Stimulated activated CD8-positive, alpha-beta memory T cell treated with anti-CD3 and anti-CD28 coated beads, Interleukin-4, amount 100 ng/mL, for 1 hour (primary cell): ENCODE measurements at places on chromosomes 16 and 17.

- DNase-seq: no peak
These were observed 38.1 kb downstream of the ZDHHC7 start for GRCh38 chr16:84973236-84973635.

DNA sequence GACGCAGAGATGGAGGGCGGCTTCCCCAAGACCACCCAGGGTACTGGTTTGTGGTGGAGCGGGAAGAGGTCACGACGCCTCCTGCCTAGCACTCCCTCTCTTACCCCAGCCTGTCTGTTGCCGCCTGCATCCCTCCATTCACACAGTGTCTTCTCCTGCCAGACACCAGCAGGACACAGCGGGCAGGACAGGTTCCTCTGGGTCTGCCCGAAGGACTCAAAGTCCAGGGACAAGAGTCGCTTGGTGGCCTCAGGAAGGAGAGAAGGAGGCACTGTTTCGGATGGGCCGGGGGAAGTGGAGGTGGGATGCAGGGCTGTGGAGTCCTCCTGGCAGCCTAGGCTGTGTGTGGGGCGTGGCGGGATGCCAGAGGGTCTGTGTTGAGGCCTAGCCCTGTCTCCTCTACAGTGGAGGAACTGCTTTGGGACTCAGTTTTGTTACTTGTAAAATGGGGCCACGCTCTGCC lies 19.6 kb upstream of the TNS4 start:
- no peak for DNase-seq

DNA sequence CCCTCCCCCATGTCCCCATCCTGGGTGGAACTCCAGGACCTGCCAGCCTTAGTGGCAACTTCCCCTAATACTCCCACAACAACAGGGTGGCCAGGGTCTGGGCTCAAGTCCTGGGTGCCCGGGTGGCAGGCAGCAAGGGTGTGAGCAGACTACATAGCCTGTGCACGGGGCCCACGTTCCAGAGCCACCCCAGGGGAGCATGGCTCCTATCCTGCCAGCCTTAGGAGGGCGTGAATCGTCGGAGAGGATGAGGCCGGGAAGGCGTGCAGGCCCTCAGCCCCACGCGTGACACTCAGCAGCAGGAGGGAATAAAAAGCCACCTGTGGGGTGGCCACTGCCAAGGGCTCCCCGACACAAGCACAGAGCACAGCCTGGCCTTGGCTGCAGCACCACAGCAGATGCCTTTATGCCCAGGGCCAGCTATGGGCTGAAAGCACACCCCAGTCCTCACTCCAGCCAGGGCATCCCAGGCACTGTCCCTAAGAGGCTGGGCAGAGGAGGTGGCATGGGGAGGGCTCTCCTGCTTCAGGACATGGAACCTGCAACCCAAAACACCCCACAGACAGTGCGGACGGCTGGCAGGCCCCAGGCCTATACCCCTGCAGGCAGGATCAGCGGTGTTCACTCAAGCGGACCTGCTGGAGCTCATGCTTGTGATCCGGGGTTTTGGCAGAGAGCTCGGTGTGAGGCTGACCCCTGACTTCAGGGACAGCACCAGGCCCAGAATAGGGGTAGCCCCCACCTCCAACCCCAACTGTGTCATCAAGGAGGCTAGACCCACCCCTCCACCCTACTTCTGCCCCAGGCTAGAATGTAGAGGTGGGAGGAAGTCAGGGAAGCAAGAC lies 2.7 kb downstream of the BCAR1 start:
- DNase-seq: no peak

DNA sequence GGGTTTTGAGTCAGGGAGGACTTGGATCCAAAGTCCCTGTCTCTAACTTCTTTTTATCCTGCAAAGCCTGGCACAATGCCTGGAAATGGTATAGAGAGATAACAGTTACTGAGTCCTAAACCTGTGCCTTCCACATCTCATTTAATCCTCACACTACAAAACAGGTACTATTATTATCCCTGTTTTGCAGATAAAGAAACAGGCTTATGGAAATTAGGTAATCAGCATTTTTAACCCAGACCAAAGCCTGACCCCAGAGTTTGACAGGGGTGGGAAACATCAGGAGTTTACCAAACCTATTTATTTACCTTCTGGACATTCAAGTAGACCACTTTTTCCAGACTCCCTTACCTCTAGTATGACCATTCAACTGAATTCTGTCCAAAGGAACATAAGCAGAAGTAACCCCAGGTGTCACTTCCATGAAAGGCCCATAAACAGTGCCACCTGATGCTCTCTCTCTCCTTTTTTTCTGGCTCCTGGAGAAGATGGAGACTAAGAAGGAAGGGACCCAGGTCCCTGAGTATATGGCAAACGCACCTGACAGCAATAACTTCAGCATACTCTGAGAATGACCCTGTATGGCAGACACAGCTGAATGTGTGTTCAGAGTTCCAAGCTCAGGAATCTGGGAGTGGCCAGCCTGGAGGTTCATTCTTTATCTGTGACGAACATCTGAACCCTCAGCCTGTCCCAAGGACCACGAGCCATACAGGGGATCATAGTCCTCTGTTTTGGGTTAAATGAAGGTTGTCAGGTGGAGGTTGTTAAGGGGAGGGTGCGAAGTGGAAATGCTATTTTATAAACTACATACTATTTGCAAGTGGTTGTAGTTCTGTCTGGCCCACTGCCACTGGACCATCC lies 62.7 kb downstream of the HLF start:
- DNase-seq: no peak

DNA sequence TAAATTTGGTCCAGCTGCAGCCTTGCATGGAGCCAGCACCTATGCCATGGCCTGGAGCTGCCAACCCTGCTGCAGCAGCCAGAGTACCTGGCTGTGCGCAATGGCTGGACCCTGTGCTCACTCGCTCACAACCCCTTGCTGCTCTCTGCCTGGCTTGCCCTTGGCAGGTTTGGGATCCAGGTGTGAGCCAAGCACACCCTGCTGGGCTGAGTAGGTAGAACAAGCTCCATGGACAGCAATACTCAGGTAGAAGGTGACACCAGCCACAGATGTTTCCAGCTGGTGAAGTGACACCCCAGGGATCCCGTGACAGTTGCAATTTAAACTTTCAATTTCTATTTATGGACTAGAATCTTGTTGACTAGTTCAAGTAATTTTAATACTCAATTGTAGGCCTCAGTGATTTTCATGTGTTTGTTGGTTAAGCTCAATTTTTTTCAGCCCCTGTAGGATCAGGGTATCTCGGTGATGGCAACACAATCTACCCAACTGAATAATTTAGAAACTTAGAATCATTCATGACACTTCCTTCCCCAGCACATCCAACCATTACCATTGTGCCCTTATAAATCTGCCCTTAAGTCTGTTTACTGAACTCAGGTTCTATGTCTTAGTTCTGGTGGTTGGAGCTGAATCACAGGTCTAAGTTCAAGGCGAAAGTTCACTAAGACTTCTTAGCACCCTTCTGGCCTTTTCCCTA lies 480.0 kb downstream of the PMP22 start:
- no peak for DNase-seq

GRCh38 chr17:46191322-46192188 lies 1.7 kb downstream of the KANSL1 start:
- DNase-seq: no peak
